Vein endothelial cell (primary cell): ENCODE measurements at places on chromosomes 13 and 19. TPM values are rescaled to one million over a fixed set of nuclear protein-coding genes. Genes with fewer than 3 reads are reported as not detected.

Gene LTBP4
- total RNA-seq = 5.3 and 33.6 TPM in 2 replicates

Gene FCAR
- total RNA-seq = not detected in 2 replicates

Gene FREM2
- under 0.01 TPM in 1 of 2 replicates, not detected in the other for total RNA-seq

Gene FDX2
- total RNA-seq = 8.5 and 15.8 TPM in 2 replicates

Gene GSX1
- total RNA-seq = not detected in 2 replicates
